SJSA1 (cell line): ENCODE measurements at places on chromosomes 5 and 9. TPM values are rescaled to one million over a fixed set of nuclear protein-coding genes. Genes with fewer than 3 reads are reported as not detected.

GRCh38 chr5:52283221-52283620 is 504.5 kb upstream of the ITGA1 start:
- DNase-seq = no peak

- no peak for DNase-seq
Measured at GRCh38 chr5:94945656-94946055, 327.2 kb downstream of the SLF1 start.

- no peak for DNase-seq
Measured at GRCh38 chr9:5608298-5609225, 20.3 kb upstream of the RIC1 start.

DNA sequence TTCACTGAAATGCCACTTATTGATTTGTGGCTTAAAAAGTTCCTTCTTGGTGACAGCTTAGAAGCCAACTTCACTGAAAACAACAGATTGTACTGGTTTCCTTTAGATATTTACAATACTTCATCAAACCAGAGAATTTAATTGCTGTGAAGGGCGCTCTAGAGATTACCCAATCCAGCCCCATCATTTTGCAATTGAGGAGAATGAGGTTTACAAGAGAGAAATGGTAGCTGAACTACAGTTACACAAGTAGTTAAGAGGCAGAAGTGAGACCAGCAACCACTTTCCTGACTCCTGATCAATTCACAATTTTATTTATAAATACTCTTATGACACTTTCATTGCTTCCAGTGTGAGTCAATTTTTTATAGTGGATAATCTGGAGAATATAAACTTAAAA is 103.5 kb upstream of the APC start:
- DNase-seq = no peak

DNA sequence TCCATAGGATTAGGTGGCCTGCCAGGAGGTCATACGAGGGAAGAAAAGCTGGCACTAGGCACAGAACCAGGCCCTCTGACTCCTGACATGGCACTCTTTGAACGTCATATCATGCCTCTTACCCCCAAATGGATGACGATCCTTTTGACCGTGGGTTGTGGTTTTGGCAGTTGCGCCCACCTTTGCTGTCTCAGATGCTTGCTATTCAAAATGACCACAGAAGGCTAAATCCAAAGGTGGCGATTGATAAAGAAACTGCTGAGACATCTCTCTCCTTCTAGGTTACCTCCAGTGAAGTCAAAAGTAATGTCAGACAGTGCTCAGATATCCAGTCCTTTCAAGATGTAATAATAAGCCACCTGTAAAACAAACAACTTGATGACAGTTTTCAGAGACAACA is 385.0 kb downstream of the EFNA5 start:
- no peak for DNase-seq

DNA sequence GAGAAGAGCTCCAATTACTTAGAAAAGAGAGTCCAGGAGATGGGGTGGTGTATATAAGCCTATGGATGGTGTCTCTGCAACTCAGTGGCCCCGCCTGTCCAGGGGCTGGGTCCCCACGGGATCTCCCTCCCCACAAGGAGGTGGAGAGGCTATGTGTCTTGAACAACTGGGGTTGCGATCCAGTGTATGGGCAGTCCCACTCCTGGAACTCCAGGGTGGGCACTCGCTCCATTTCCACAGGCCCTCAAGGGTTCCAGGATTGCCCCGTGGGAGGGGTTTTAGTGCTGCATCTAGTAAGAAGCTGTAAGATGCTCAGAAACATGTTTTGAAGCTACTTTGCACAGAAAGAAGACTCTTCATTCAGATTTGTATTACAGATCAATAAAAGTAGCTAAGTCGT is 558 bp upstream of the SMAD5 start:
- no peak for DNase-seq

GRCh38 chr9:35861161-35861897 is 8.9 kb downstream of the OR13J1 start:
- no peak for DNase-seq

DNA sequence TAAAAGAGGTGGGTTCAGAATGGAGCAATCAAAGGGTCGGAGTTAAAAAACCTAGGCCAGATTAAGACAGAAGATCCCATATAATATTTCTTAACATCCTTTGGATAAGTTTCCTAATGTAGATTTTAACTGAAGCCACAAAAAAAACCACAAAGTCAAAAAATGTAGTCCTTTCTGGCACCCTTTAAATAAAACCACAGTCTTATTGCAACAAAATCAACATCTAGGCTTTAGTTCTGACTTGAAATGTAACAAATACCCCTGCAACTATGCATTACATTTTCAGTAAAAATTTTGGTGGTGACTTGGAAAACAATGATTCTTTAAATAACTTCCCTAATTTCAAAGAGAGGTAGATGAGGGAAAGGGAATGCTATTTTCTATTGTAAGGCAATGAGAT is 109.2 kb downstream of the PSAT1 start:
- DNase-seq = no peak

DNA sequence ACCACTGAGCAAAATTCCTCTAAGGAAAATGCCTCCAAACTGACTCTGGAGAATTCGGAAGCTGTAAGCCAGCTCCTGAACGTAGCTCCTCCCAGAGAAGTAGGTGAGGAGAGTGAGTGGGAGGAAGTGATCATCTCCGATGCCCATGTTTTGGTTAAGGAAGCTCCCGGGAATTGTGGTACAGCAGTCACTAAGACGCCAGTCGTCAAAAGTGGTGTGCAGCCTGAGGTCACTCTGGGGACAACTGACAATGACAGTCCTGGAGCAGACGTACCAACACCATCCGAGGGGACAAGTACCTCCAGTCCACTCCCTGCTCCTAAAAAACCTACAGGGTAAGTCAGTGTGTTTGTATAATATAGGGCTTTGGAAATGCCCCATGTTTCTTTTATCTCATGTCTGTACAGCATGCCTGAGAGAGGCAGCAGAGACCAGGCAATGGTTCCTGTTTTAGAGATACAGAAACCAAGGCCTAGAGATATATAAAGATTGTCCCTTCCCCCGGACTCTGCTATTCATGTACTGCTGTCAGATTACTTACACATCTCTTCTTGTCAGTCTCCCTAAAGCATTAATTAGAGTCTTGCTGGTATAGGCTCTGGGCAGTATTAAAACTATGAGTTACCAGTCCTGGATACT is 23.9 kb downstream of the HMGXB3 start:
- no peak for DNase-seq

DNA sequence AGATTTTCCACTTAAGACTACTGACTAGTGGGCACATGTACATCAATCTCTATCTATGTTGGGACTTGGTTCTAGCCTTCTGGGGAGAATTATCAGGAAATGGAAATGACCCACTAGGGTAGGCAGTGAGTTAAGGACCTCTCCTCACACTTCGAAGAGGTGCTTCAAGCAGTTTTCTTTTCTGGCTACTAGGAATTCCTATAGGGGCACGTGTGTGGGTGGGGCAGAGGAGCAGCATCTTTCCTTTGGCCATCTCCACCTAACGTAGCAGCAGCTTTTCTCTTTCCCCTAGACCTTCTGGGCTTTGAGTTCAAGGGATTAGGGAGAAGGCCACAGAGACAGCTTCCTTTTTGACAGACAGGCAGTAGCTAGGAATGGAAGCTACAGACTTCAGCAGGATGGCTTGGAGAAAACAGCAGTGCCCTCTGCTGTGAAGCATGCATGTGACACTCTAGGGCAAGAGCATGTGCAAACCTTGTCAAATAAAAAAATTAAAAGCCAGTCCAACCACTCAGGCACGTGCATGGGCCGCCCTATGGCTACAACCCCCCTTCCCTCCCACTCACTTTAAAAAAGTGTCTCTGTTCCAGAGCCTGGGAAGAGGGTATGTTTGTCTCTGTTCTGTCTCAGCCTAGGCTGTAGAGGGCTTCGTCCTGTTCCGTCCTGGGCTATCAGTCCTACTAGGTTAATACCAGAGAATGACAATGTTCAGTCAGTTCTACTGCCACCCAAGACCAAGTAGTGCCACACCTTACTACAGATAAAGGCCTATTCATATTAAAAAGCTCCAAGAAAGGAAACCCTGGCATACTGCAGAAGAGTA is 8.7 kb upstream of the GFRA3 start:
- DNase-seq = no peak

DNA sequence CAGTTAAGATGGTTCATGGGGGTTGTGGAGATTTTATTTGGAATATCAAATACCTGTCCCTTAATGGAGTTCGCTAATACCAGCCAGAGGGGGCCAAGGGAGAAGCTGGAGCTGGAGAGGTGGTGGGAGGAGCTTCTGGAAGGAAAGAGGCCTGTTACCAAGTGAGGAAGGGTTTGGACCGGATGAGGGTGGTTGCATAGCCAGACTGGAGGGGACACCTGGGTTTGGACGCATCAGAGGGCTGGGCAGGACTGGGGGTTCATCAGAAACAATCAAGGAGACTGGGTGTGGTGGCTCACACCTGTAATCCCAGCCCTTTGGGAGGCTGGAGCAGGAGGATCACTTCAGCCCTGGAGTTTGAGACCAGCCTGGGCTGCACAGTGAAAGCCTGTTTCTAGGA is 111.8 kb upstream of the IER5L start:
- DNase-seq = no peak

- no peak for DNase-seq
Measured at GRCh38 chr5:137176126-137176525, 323.0 kb downstream of the SPOCK1 start.

DNA sequence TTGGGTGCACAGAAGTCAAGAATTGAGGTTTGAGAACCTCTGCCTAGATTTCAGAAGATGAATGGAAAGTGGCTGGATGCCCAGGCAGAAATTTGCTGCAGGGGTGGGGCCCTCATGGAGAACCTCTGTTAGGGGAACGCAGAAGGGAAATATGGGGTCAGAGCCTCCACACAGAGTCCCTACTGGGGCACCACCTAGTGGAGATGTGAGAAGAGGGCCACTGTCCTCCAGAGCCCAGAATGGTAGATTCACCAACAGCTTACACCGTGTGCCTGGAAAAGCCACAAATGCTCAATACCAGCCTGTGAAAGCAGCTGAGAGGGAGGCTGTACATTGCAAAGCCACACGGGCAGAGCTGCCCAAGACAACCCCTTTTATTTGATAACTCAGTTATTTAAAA is 383.5 kb downstream of the TLE4 start:
- DNase-seq = no peak

Gene IL13
- not detected in 2 replicates for total RNA-seq

Gene PCDHGB7
- total RNA-seq = 1.8 and 2.6 TPM in 2 replicates

Gene GMCL2
- total RNA-seq = not detected in 2 replicates

Gene ATOSB
- total RNA-seq = 3.1 and 5.7 TPM in 2 replicates

Gene PPIP5K2
- total RNA-seq = 115 and 118 TPM in 2 replicates

Gene C1QTNF3
- 0.24 TPM in 1 of 2 replicates, not detected in the other for total RNA-seq

Gene ADRA1B
- 2.8 and 4.4 TPM in 2 replicates for total RNA-seq

Gene CRHBP
- total RNA-seq = 0.11 TPM in 1 of 2 replicates, not detected in the other

Gene ZNF354C
- not detected in 2 replicates for total RNA-seq

Gene LCN1
- total RNA-seq = not detected in 2 replicates

Gene TNFSF15
- total RNA-seq = not detected in 2 replicates
